Lung (tissue), 17 donors: ENCODE measurements at places on chromosomes 5 and 9.

- DNase-seq, result no peak
These were observed 11.8 kb upstream of the LHFPL2 start for GRCh38 chr5:78660401-78660800.

DNA sequence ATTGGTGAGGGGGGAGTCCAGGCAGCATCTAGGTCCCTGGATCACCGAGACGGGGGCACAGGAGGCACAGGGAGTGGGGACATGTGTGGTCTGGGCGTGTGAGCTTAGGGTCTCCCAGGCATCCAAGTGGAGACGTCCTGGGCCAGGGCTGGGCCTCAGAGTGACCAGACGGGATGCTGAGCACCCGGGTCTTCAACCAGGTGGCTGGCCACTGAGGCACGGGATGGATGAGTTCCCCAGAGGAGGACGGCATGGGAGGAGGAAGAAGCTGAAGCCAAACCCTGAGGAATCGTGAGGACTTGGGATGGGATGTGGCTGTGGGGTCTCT, 88.0 kb downstream of the LMX1B start:
- peak; percentile 9 for DNase-seq

GRCh38 chr9:22041775-22042174, 32.7 kb upstream of the CDKN2B start:
- DNase-seq, result peak; percentile 71

DNA sequence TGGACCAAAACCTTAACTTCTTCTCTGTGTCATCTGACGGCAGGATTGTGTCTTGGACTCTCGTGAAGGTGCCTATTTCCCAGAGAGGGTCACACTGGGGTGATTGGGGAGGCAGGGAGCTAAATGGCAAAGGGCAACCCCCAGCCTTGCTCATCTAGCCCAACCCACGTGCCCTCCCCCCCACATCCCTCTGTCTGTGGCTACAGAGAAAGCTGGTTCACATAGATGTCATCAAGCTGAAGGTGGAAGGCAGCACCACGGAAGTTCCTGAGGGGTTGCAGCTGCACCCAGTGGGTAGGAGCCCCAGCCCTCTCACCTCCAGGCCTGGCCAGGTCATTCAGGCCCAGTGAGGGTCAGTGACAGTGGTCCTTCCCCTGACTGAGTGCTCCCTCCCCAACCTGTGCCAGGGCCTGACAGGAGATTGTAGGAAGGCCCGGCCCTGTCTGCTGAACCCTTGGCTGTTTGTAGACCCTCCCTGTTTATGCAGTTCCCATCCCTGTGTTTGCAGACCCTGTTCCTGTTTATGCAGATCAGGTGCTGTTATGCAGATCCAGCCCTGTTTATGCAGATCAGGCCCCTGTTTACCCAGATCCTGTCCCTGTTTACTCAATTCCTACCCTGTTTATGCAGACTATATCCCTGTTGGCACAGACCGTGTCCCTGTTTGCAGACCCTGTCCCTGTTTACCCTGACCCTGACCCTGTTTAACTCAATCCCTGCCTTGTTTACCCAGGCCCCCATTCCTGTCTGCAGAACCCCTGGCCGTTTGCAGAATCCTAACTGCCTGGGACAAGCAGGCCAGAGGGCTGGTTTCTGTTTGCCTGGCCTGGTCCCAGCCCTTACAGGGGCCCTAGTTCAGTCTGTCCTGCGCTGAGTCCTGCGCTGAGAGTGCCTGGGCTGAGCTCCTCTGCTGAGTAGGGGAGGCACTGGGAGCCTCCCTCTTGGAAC, 10.4 kb downstream of the ENHO start:
- no peak for DNase-seq

DNA sequence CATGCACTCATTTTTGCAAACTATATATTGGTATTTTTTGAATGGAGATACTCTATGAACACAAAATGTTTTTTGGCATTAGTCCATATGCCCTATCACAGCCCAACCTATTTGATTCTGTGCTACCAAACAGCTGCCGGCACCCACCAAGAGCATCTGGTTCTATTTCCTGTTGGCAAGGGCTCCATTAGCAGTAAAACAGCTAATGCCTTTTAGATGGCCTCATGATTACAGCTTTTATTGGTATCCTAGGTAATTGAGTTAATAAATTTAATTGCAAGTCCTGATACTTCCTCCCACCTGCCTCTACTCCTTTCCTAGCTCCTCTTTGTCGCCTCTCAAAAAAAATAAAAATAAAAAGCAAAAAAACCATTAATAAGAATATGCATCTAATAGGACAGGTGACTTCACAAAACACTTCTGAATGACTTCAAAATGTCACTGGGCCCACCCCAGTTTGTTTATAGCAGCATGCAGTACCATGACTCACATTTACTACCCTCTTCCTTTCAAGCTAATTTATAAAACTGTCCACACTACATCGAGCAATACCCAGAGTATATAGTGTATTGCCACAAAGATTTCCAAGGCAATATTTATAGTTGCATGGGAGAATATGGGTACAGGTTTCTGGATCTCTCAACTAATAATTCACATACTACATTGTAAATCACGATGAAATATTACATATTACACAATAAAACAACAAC, 620.4 kb downstream of the SLCO4C1 start:
- DNase-seq, result no peak

GRCh38 chr5:74028406-74028805, 402.4 kb downstream of the ARHGEF28 start:
- DNase-seq, result no peak

DNA sequence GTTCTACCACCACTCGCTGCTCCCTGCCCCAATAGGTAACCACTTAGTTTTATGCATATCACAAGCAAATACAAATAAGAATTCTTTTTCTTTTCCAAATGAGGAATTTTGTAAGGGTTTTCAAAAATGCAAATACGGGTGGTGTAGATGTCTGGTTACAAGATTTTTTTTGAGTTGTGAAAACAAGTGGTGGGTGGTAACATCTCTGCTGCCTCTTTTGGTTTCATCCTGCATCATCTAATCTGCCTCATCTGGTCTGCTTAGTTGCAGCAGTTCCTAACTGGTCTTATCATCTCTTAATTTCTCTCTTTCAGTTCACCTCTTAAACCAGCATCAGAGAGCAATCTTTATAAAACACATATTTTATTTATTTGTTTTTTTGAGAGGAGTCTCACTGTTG, 5.3 kb downstream of the NFX1 start:
- DNase-seq, result no peak

GRCh38 chr9:35728041-35728971, 3.7 kb downstream of the TLN1 start:
- peak; percentile 94 for DNase-seq

GRCh38 chr9:127921557-127922120, 4.8 kb upstream of the ST6GALNAC4 start:
- peak; percentile 67 for DNase-seq

GRCh38 chr5:162248107-162248713, 180.6 kb downstream of the GABRG2 start:
- DNase-seq, result no peak

GRCh38 chr9:90290716-90291485, 351.7 kb downstream of the DIRAS2 start:
- DNase-seq, result no peak

DNA sequence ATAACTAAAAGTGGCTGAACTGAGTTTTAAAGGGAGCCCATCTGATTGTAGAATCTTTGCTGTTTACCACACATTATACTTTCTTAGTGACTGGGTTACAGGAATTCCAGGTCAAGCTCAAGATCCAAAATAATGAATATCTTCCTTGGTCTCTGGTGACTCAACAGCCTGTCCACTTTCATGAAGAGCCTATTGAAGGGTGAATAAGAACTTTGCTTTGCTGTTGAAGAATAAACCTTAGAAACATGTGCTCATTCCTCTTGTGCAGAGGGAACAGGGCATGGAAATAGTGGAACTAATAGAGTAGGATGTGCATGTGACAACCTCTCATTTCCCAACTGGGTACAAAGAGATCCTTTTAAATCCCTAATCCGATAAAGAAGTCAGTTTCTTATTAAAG, 21.4 kb downstream of the ALDH1A1 start:
- no peak for DNase-seq

DNA sequence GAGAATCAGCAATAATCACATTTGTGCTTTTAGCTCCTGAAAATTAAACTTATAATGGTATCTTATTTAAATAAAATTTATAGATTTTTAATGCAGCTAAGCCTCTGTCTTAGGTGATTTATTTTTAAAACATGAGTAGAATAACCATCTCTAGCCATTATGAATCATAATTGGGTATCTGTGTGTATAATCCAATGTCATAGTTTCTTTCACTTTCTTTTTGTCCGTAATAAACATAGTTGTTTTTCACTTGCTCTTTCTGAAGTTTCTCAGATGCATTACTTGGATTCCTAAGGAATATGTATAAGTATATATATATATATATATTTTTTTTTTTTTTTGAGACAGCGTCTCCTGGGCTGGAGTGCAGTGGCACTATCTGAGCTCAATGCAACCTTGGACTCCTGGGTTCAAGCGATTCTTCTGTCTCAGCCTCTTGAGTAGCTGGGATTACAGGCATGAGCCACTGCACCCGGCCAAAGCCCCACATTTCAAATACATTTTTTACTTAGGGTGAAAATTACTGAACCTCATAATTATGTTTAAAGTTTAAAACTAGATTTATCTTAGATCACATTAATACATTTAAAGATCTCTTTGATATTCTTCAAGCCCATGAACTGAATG, 377.1 kb downstream of the PRDM9 start:
- no peak for DNase-seq

DNA sequence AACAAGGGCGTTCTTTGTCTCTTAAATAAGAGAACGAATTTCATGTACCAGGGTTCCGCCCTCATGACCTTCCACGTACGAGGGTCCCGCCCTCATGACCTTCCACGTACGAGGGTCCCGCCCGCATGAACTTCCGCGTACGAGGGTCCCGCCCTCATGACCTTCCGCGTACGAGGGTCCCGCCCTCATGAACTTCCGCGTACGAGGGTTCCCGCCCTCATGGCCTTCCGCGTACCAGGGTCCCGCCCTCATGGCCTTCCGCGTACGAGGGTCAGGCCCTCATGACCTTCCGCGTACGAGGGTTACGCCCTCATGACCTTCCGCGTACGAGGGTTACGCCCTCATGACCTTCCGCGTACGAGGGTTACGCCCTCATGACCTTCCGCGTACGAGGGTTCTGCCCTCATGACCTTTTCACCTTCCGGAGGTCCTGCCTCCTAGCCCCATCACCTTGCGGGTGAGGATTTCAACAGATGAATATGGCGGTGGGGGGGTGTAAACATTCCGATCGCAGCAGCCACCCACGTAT, 273.9 kb upstream of the ADAMTS16 start:
- DNase-seq, result no peak

DNA sequence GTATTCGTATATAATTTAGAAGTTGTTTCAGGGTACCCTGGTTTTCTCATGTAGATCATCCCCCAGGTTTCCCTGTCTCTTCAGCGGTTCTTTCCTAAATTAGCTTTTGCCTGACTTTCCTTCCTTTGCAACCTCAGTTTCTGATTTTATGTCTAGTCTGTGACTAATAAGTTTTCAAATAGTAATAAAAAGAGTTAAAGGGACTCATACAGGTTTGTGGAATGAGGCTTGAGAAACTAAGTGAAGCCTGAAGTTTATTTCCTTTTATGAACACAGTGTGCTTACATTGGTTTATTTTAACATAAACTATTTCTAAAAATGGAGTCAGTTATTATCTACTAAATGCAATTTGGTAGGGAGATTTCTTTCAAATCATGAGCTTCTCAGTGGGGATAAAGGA, 96.8 kb downstream of the TRIO start:
- no peak for DNase-seq

DNA sequence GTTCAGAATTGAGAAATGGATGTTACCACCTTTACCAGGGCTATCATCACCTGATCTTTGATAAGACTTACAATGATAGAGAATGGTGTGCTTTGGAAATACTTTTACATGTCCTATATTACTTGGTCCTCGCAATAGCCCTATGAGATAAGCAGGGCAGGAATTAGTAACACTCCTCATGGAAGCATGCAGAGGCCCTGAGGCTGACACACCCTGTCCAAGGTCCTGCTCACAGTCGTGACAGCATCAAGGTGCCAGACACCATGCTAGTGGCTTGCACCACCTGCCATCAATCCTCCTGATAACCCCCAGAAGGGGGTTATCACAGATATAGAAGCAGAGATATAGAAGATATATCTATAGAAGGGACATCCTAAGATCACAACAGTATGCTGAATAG, 216.8 kb upstream of the TBC1D2 start:
- DNase-seq, result no peak

DNA sequence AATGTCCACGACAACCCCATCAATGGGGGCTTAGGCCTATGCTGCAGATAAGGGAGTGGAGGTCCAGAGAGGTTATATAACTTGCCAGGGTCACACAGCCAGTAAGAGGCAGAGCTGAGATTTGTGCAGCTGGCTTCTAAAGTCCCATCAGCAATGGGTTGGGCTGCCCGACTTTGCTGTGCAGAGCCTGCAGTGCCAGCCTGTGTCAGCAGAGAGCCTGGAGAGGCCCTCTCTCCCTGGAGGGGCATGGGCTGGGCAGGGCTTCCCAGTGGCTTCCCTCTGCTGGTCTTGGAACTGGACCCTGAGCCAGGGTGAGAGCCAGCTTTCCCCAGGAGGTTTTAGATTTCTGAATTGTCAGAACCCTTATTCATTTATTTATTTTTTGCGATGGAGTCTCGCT, 77.2 kb upstream of the RAPGEF1 start:
- DNase-seq, result no peak

DNA sequence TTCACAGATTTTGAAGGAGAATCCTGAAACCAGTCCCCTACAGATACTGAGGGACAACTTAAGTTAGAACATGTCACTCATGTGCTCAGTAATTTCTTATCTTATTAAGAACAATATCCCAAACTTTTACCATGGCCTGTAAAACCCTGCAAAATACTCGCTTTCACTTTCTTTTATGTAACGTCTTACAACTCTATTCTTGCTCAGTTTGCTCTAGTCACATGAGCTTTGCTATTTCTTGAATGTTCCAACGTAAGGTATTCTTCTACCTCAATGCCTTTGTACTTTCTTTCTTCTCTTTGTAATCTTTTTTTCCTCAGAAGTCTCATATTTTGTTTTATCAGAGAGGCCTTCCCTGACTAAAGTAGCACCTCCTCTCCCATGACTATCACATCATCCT, 14.1 kb downstream of the TMEM38B start:
- DNase-seq, result no peak

DNA sequence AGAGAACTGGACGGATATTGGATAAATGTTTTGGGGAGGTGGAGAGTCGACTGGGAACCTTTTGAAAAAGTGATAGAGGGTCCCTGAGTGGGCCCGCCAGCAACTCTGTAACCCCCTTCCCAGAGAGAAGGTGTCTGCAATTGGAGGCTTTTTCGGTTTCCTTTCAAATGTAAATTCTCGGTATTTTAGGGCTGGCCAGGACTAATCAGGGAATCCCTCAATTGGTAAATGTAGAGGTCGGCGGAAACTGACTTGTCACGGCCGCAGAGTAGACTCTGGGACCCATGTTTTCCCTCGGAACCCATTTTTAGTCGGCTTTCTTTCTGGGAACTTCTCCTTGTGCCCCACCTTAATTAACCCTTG, 524 bp downstream of the CCNB1 start:
- DNase-seq, result no peak

- no peak for DNase-seq
These were observed 17.4 kb downstream of the CDC42SE2 start for GRCh38 chr5:131281133-131281867.
